ENCODE measurements at places on chromosomes 3 and 15. TPM values are rescaled to one million over a fixed set of nuclear protein-coding genes. Genes with fewer than 3 reads are reported as not detected.

Gene NPAP1
- total RNA-seq = not detected

Gene HES1
- total RNA-seq = 4.7 TPM

Gene SCAANT1
- not detected for total RNA-seq

Gene RETNLB
- total RNA-seq = not detected

Gene CACNA1D
- total RNA-seq = 31.7 TPM

Gene CTXND1
- 1.8 TPM for total RNA-seq

Gene COL6A5
- total RNA-seq = 0.45 TPM

Gene PTH1R
- 4.0 TPM for total RNA-seq

Gene CLRN1
- total RNA-seq = not detected

GRCh38 chr3:188053710-188054380 lies 100.1 kb upstream of the LPP start:
- H3K27me3 ChIP-seq = no peaks in the 10 kb centered on the region
- peak overlapping the region; percentile 74 for H3K27ac ChIP-seq
- no peak for DNase-seq
- no peak overlapping the region for H3K4me3 ChIP-seq

DNA sequence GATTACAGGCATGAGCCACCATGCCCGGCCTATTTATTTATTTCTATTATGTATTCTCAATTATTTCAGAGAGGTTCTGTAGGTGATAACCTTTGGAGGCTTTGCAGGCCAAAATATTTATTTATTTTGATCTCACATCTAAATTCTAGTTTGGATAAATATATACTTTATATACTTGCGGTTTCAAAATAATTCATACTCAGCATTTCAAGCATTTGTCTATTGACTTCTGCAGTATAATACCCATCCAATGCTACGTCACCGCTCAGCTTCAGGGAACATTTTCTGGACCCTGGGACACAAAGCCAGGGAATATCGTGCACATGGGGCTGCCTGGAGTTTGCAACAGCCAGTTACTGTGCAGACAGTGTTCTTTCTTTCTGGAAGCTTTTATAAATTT lies 22.6 kb downstream of the CGGBP1 start:
- DNase-seq = no peak
- H3K36me3 ChIP-seq = no peaks in the 10 kb centered on the region

- no peak overlapping the region for H3K27ac ChIP-seq
- H3K4me3 ChIP-seq = no peak overlapping the region
- no peaks in the 10 kb centered on the region for H3K27me3 ChIP-seq
- no peak for DNase-seq
- no peaks in the 10 kb centered on the region for H3K36me3 ChIP-seq
These were observed 84.3 kb upstream of the ABI3BP start for GRCh38 chr3:101077361-101078011.

GRCh38 chr15:31085359-31085758 lies 16.2 kb downstream of the TRPM1 start:
- no peak overlapping the region for H3K4me3 ChIP-seq
- no peaks in the 10 kb centered on the region for H3K27me3 ChIP-seq
- H3K27ac ChIP-seq = no peak overlapping the region
- H3K36me3 ChIP-seq = no peaks in the 10 kb centered on the region
- no peak for DNase-seq
- H3K4me1 ChIP-seq = peaks cover 34% of the 10 kb centered on the region

DNA sequence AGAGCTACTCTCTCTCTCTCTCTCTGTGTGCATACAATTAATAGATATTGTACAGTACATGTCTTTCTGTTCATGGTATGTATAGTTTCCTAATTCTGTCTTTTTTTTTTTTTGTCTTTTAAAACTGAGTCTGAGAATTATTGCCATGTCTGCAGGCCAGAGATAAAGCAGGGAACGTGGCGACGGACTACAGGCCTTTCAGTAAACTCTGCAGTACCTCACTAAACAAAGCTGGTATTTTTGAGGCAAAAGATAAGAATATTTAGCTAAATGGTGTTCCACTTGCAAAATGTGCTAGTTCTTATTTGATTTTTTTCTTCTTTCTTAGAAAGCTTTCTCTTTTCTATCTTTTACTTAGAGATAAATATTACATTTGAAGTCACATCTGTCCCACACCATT lies 44.0 kb upstream of the EHHADH start:
- DNase-seq = no peak
- no peak overlapping the region for H3K27ac ChIP-seq
- H3K27me3 ChIP-seq = no peaks in the 10 kb centered on the region
- H3K4me1 ChIP-seq = no peaks in the 10 kb centered on the region

DNA sequence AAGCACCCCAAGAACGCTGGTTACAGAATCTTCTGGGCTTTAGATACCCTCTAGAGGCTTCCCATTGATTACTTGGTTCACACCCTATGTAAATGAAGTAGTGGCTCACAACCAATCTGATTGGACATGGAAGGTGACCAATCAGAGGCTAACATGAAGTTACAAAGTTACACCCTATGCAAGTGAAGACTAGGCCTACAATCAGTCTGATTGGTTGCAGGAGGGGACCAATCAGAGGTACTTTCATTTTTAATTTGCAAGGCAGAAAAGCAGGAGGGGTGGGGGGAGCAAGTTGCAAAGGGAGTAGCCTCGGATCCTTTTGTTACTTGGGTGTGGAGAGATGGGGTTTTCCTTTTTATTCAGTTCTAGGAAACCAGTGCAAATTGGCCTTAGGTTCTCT lies 11.1 kb upstream of the RTP2 start:
- H3K4me3 ChIP-seq = no peak overlapping the region
- no peak for DNase-seq
- no peaks in the 10 kb centered on the region for H3K36me3 ChIP-seq
- no peaks in the 10 kb centered on the region for H3K27me3 ChIP-seq
- H3K4me1 ChIP-seq = no peaks in the 10 kb centered on the region

- H3K36me3 ChIP-seq = no peaks in the 10 kb centered on the region
- H3K27me3 ChIP-seq = no peaks in the 10 kb centered on the region
- H3K4me3 ChIP-seq = no peak overlapping the region
- peak overlapping the region; percentile 21 for H3K27ac ChIP-seq
These were observed 17.0 kb downstream of the BCL2A1 start for GRCh38 chr15:79953951-79954444.

GRCh38 chr3:62208385-62208784 lies 165.0 kb downstream of the FEZF2 start:
- peaks cover 21% of the 10 kb centered on the region for H3K36me3 ChIP-seq
- no peak for DNase-seq
- H3K27me3 ChIP-seq = no peaks in the 10 kb centered on the region
- H3K4me1 ChIP-seq = peaks cover 7% of the 10 kb centered on the region

- H3K4me1 ChIP-seq = no peaks in the 10 kb centered on the region
- no peak overlapping the region for H3K4me3 ChIP-seq
- no peak overlapping the region for H3K27ac ChIP-seq
- H3K36me3 ChIP-seq = no peaks in the 10 kb centered on the region
- DNase-seq = no peak
- H3K27me3 ChIP-seq = no peaks in the 10 kb centered on the region
These were observed 13.1 kb upstream of the KY start for GRCh38 chr3:134663721-134664456.

DNA sequence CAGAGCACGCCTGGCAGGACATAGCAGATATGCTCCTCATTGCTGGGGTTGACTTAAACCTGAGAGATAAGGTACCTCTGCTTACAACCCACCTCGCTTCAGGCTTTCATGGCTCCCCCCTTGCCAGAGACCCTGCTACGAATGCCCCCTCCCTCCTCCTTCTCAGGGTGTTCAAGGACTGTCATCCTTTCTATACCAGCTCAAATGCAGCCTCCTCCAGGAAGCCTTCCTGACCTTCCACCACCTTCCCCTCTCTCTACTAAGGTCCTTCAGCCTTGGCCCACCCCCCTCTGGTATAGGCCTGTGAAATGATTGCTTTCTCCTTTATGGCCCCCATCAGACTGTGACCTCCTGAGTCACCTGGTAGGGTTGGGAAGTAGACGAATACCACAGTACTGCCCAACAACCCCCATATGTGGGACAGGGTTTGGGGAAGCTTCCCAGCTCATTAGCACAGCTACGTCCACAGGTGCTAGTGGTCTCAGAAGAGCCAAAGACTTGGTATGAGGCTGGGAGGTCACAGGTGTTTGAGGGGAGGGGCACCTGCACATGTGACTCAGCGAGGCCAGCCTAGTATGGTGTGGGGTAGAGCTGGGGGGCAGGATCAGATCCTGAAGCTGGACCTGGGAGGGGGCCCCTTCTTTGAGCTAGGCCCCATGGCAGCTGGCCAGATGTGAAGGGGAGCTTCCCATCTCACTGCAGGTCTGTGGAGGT lies 32.0 kb downstream of the ANKDD1A start:
- peaks cover 3% of the 10 kb centered on the region for H3K36me3 ChIP-seq
- no peak overlapping the region for H3K4me3 ChIP-seq
- H3K27me3 ChIP-seq = no peaks in the 10 kb centered on the region
- H3K27ac ChIP-seq = no peak overlapping the region

GRCh38 chr3:166223120-166223519 lies 385.9 kb upstream of the BCHE start:
- H3K4me3 ChIP-seq = no peak overlapping the region
- H3K27ac ChIP-seq = no peak overlapping the region
- no peak for DNase-seq
- no peaks in the 10 kb centered on the region for H3K36me3 ChIP-seq
- H3K27me3 ChIP-seq = no peaks in the 10 kb centered on the region

DNA sequence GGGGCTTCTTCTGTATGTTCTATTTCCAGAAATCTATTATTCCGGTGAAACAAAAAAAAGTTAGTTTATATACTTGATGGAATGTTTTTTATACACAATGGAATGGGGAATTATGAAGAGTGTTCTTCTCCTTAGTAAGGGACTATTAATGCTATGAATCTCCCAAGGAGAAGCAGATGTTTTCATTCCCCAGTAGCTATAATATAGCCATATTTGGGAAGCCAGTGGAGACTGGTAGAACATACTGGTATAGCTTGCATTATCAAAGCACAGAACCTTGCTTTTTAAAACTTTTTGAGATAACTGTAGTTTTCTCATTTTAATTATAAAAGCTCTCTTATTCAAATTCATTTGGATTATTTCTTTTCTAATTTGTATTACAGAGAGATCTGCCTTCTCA lies 38.3 kb downstream of the ADGRG7 start:
- no peaks in the 10 kb centered on the region for H3K36me3 ChIP-seq
- H3K4me1 ChIP-seq = no peaks in the 10 kb centered on the region
- H3K27ac ChIP-seq = no peak overlapping the region
- DNase-seq = no peak

GRCh38 chr3:58009749-58010535 lies 1.7 kb downstream of the FLNB start:
- DNase-seq = peak; percentile 87
- peak overlapping the region; percentile 89 for H3K27ac ChIP-seq
- no peaks in the 10 kb centered on the region for H3K36me3 ChIP-seq
- peaks cover 41% of the 10 kb centered on the region for H3K4me1 ChIP-seq

DNA sequence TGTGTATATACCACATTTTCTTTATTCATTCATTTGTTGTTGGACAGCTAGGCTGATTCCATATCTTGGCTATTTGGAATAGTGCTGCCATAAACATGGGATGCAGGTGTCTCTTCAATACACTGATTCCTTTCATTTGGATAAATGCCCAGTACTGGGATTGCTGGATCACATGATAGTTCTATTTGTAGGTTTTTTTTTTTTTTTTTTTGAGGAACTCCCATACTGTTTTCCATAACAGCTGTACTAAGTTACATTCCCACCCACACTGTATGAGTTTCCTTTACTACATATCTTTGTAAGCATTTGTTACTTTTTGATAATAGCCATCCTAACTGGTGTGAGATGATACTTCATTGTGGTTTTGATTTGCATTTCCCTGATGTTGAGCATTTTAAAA lies 437.7 kb downstream of the DIPK2A start:
- H3K36me3 ChIP-seq = no peaks in the 10 kb centered on the region
- H3K27me3 ChIP-seq = no peaks in the 10 kb centered on the region
- H3K4me1 ChIP-seq = no peaks in the 10 kb centered on the region
- peak; percentile 5 for DNase-seq
- no peak overlapping the region for H3K4me3 ChIP-seq

GRCh38 chr3:137035631-137036030 lies 77.8 kb downstream of the IL20RB start:
- no peak for DNase-seq
- H3K4me1 ChIP-seq = peaks cover 11% of the 10 kb centered on the region
- no peak overlapping the region for H3K27ac ChIP-seq
- peaks cover 9% of the 10 kb centered on the region for H3K27me3 ChIP-seq

DNA sequence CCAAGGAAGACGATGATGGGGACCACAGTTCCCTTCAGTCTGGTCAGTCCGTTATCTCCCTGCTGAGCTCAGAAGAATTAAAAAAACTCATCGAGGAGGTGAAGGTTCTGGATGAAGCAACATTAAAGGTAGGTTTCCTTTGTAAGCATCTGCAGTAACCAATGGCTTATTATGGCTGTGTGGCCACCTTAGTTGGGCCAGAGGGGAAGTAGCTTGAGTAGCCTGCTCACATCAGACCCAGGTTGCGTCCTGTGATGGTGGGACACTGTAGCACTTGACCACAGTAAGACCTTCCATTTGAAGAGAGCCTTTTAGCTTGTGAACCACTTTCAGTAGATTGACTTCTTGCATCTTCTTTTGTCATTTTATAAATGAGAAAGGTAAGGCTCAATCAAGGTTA lies 22.6 kb downstream of the STARD5 start:
- peak overlapping the region; percentile 40 for H3K4me3 ChIP-seq
- DNase-seq = no peak
- peaks cover 79% of the 10 kb centered on the region for H3K36me3 ChIP-seq
- peak overlapping the region; percentile 50 for H3K27ac ChIP-seq
- no peaks in the 10 kb centered on the region for H3K4me1 ChIP-seq

DNA sequence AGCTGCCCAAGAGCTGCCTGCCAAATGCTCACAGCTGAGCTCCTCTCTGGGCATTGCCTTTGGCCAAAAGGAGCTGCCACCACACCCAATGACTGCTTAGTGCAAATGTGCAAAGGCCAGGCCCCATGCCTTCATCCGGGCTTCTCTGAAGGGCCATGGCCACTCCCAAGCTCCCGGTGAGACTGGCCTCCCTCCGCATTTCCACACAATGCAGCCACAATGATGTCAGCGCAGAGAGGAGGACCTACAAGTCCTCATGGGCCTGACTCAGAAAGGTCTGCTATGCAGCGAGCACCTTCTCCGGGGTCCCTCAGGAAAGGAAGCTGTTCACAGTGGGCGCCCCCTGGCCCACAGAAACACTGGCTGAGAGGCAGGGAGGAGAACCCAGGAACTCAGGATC lies 12.7 kb downstream of the OXTR start:
- H3K27ac ChIP-seq = no peak overlapping the region
- peak; percentile 26 for DNase-seq
- no peaks in the 10 kb centered on the region for H3K27me3 ChIP-seq
- H3K4me1 ChIP-seq = no peaks in the 10 kb centered on the region

GRCh38 chr3:29708884-29709283 lies 428.0 kb downstream of the RBMS3 start:
- peaks cover 7% of the 10 kb centered on the region for H3K4me1 ChIP-seq
- H3K27me3 ChIP-seq = no peaks in the 10 kb centered on the region
- no peak overlapping the region for H3K27ac ChIP-seq

- DNase-seq = no peak
- no peaks in the 10 kb centered on the region for H3K4me1 ChIP-seq
- H3K27ac ChIP-seq = no peak overlapping the region
- no peak overlapping the region for H3K4me3 ChIP-seq
These were observed 321.8 kb downstream of the ULK4 start for GRCh38 chr3:41640076-41640475.

All from stomach (tissue), 19 donors.